Smooth muscle cell of bladder (primary cell): ENCODE measurements at places on chromosomes 5 and 9. TPM values are rescaled to one million over a fixed set of nuclear protein-coding genes. Genes with fewer than 3 reads are reported as not detected.

IRGM gene
- under 0.01 TPM in 1 of 2 replicates, not detected in the other for total RNA-seq

GLRA1 gene
- total RNA-seq: not detected in 2 replicates

MYOT gene
- not detected in 2 replicates for total RNA-seq

DNM1 gene
- total RNA-seq: 5.7 and 9.6 TPM in 2 replicates

SLC34A1 gene
- total RNA-seq: not detected in 2 replicates
